ENCODE measurements at places on chromosomes 11 and 22.

DNA sequence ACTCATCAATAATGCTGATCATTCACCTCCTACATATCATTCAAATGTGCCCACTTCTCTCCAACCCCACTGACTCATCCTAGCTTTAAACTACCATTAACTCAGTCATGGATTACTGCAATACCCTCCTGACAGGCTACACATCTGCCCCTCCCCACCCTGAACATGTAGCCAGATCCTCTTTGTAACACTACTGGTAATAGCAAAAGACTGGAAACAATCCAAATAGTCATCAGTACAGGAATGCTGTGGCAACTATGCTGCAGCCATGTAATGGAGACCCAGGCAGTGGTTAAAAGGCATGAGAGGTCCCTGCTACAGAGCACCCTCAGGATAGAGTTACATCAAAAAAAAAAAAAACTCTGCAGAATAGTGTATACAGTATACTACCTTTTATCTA, 16.6 kb downstream of the SLC43A3 start:
- DNase-seq, result no peak

DNA sequence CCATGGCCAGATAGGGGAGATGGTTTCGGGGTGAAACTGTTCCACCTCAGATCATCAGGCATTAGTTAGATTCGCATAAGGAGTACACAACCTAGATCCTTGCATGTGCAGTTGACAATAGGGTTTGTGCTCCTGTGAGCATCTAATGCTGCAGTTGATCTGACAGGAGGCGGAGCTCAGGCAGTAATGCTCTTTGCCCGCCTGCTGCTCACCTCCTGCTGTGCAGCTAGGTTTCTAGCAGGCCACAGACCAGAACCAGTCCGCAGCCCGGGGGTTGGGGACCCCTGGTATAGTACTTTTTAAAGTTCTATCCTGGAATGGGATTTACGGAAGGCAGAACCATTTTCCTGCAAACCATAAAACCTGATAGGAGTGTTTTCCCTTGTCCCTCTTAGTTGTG, 54.6 kb downstream of the POLD3 start:
- DNase-seq, result no peak

- DNase-seq, result peak; percentile 77
These were observed 19.5 kb downstream of the IL17REL start for GRCh38 chr22:49992921-49993648.

- no peak for DNase-seq
These were observed 104.1 kb downstream of the TRIM44 start for GRCh38 chr11:35766651-35767050.

GRCh38 chr11:80798174-80798573, 1357.3 kb upstream of the TENM4 start:
- DNase-seq, result no peak

DNA sequence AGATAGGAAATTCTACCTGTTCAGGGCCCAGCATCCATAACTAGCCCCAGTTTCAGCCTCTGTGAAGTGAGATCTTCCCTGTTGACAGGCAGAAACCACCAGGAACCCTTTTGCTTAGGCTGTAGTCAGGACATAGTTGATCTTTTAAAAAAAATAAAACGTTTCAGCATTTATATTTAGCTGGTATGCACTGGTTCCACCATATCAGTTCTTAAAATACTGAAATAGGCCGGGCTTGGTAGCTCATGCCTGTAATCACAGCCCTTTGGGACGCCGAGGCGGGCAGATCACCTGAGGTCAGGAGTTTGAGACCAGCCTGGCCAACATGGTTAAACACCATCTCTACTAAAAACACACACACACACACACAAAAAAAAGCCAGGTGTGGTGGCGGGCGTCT, 35.3 kb downstream of the GALNT18 start:
- DNase-seq, result no peak

GRCh38 chr22:32475468-32476010, 928 bp downstream of the FBXO7 start:
- no peak for DNase-seq

- no peak for DNase-seq
These were observed 118.8 kb downstream of the SPATA19 start for GRCh38 chr11:133726542-133726941.

- peak; percentile 61 for DNase-seq
These were observed 13.1 kb upstream of the HIKESHI start for GRCh38 chr11:86288776-86289507.

- DNase-seq, result no peak
These were observed 35.3 kb upstream of the FCHSD2 start for GRCh38 chr11:73177380-73177777.

DNA sequence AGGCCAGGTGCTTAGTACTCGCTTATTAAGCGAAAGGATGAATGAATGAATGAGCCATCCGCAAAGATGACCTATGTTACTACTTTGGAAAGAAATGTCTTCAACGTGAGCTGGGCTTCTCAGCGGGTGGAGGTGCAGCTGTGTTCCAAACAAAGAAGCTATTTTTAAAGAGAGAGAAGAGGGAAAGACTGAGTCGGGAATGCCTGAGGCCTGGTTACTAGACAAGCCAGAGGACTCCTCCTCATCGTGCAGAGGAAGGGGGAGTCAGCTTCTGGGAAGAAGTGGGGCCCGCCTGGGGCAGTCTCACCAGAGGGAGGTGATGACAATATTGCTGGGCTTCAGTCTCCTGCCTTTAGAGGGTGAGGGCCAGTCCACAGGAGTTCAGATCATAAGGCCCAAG, 30.4 kb upstream of the CD5 start:
- no peak for DNase-seq

GRCh38 chr11:19740586-19740985, 27.9 kb downstream of the NAV2 start:
- no peak for DNase-seq

GRCh38 chr11:71263386-71263785, 11.0 kb upstream of the SHANK2 start:
- DNase-seq, result no peak

- no peak for DNase-seq
These were observed 4.1 kb downstream of the RELT start for GRCh38 chr11:73380331-73380730.

DNA sequence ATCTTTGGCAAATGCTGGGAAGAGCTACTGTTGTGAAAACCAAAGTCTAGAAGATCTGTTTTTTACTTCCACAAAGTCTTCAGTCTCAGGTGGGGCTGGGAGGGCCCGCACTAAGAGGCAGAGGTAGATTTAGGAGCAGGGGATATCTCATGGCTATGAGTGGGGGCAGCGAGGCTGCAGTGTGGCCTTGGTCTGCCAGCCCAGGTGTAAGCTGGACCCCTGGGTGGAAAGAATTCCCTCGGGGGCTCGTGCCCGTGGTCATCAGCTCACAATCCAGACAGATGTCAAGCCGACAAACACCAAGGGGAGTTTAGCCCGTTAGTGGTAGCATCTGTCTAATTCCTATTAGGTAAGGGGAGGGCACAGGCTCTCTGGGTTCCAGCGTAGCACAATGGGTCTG, 9.0 kb downstream of the PKNOX2 start:
- DNase-seq, result no peak

GRCh38 chr22:37019309-37020191, at the start of the genes MPST and TST:
MPST (plus strand) TSS chr22:37019742; CDS start chr22:37019837, 95 bp downstream.
TST (minus strand) TSS chr22:37019447; CDS start chr22:37018732, 715 bp downstream.
- DNase-seq, result peak; percentile 54

- peak; percentile 82 for DNase-seq
These were observed 11.7 kb downstream of the PHRF1 start for GRCh38 chr11:587978-588380.

- DNase-seq, result no peak
These were observed 497.5 kb downstream of the TBC1D22A start for GRCh38 chr22:47259990-47260389.

DNA sequence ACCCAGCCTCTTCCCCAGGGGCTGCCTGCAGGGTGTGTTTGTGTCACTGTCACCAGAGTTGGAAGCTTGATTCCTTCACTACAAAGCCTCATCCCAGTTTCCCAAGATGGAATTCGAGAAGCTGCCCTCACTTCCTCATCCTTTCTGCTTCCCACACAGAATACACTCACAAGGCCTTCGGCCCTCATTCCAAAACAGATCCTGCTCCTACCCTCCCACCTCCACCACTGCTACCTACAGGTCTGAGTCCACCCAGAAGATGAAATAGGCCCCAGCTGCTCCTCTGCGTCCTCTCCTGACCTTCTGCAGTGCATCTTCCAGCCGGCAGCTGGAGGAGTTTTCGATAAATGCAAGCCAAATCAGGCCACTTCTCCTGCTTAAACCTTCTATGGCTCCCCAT, 6.8 kb upstream of the WNT7B start:
- no peak for DNase-seq

DNA sequence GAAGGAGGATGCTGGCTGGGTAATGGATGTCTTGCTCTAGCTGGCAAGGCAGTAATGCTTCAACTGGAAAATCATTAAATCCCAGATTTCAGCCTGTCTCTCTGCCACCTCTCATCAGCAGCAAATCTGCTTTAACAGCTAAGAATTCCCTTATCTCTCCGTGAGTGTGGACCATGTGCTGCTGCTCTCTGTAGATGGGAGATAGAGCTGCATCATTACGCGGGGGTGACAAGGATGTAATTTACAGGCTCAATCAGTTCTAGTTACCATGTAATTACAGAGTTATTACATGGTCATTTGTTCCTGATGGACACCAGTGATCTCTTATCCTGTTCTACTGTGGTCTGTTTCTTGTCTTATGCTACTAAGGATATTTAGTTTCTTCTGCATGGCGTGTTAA, 665.4 kb downstream of the NTM start:
- no peak for DNase-seq

DNA sequence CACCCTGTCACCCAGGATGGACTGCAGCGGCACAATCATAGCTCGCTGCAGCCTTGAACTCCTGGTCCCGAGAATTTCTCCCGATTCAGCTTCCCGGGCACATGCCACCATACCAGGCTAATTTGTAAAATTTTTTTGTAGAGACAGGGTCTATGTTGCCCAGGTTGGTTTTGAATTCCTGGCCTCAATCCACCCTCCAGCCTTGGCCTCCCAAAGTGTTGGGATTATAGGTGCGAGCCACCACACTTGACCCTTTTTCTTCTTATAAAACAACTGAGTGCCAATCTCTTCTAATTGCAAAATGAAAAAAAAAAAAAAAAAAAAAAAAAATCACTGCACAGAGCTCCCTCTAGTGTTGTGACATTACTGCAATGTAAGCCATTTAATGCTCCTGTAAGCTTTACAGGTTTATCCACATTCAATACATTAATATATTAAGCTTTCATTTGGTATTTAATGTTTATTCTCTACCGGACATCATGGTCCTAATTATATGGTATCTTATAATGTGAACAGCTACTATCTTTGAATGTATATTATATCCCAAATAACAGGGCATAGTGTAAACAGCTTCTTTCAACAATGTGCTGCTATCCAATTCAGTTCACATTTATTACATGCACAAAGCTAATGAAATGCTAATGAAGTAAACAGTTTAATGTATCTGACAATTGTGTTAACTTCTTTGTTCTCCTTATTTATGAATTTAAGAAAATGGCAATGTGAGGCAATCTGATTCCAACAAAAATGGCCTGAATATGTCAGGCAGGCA, 44.6 kb downstream of the COPB1 start:
- DNase-seq, result no peak

- peak; percentile 84 for DNase-seq
These were observed 3.5 kb downstream of the CBX7 start for GRCh38 chr22:39148727-39149535.

DNA sequence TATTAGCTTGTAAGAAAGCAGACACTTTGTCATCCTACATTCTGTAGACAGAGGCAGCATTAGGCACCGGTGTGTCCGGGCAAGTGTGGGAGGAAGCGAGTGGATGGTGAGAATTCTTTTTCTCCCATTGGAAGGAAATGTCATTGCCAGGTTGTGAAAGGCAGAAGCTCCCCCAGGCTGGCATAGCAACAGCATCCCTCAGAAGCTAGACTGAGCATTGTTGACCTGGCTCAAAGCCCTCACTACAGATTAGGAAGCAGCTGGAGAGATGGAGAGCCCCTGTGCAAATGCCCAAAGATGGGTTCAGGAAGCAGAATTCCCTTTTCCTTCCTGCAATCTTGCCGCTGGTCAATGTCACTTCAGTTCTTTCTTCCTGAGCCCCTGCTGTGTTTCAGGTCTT, 1299.3 kb downstream of the TBC1D22A start:
- DNase-seq, result no peak

DNA sequence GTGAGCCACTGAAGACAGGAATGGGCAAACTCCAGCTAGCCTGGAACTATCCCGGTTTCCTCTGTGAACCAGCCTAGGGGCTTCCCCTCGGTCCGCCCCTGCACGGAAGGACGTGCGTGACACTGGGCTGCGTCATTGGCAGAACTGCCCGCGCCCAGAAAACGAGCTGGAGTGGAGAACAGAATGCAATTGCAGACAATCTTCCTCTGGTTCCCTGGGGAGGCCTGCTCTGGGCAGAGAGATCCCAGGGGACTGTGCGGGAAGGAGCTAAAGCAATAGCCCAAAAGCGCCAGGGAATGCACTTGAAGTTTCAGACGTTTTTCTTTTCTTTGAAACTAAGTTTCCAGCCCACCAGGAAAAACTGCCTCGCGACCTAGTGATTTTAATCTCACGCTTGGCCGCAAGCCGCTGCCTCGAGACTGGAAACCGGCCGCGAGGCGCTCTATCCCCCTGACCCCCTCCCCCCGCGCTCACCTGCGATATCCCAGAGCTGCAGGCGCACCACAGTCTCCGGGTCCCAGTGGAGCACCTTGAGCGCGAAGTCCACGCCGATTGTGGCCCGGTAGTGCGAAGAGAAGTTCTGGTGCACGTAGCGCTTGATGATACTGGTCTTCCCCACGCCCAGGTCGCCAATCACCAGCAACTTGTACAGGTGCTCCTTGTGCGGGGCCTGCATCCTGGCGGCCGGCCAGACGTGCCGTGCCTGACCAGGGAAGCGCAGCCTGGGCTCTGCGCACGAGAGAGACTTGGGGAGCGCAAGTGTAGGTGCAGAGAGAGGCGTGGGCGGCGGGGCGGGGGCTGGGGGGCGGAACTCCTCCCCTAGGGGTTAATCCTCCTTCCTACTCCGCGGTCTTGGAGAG, at the start of gene RAB38:
TSS of gene RAB38 (minus strand) at position 735 of the 860 bp plus-strand sequence. CDS start at position 676, 59 bp downstream.
- DNase-seq, result peak; percentile 79

GRCh38 chr11:102683277-102683676, 22.3 kb downstream of the MMP27 start:
- DNase-seq, result no peak

GRCh38 chr11:91086028-91086427, 863.2 kb upstream of the CHORDC1 start:
- no peak for DNase-seq

GRCh38 chr11:72736452-72737069, 15.6 kb downstream of the ARAP1 start:
- peak; percentile 79 for DNase-seq

GRCh38 chr11:35322318-35322979, 96.9 kb downstream of the SLC1A2 start:
- DNase-seq, result no peak

- DNase-seq, result no peak
These were observed 1.6 kb upstream of the DNAJB13 start for GRCh38 chr11:73949246-73949645.

GRCh38 chr22:17881366-17881765, 107.1 kb upstream of the BID start:
- no peak for DNase-seq

Data from activated T-cell treated with anti-CD3 and anti-CD28 coated beads, Interleukin-2, amount 50 U/mL, for 48 hours (primary cell).